ENCODE measurements at places on chromosomes 12 and 14. TPM values are rescaled to one million over a fixed set of nuclear protein-coding genes. Genes with fewer than 3 reads are reported as not detected.

DNA sequence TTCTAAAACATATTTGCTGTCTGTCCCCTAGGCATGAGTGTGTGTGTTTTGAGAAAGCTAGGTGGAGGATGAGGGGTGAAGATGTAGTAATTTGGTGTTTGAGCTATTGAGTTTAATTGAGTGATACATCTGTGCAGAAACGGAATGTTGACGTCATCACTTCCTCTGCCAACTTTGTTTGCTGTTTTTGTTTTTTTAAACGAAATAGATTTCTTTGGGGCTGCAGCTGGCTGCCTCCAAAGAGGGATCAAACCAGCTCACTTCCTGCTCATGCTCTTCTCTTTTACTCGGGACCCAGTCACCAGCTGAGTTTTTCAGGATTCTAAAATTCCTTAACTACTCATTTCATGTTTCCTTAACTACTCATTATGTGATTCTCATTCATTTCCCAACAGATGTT is 19.5 kb upstream of the CRACR2A start:
- peak; percentile 43 for DNase-seq

GRCh38 chr14:51277753-51278415 is 37.8 kb downstream of the TMX1 start:
- no peak for DNase-seq

Gene PLA2G1B
- 0.52 TPM for total RNA-seq

Gene RFX4
- not detected for total RNA-seq

DNA sequence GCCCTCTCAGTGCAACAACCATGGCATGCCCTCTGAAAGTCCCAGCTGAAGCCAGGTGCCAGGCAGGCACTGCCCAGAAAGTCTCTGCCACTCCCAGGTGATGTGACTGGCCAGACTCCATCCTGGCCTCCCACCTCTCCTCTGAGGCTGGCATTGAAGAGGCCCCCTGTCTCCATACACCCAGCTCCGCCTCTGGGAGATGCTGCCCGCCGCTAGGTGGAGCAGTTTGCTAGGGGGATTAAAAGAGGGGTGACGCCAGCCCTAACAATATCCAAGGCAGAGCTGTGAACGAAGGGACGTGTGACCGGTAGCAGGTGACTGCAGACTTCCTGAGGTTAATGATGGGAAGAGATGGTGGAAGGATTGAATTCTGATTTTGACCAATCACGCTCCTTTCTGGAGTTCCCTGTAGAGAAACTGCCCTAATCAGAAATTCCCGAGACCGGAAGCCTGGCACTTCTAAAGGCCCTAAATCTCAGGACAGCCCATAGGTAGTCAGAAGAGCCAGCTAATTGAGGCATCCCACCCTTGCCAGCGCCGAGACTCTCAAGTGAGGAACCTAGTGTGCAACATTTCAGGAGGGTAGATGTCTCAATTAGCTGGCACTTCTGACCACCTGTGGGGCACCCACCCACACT is 8.3 kb upstream of the PLEK2 start:
- DNase-seq: peak; percentile 51

GRCh38 chr14:52883658-52884057 is 67.2 kb downstream of the FERMT2 start:
- DNase-seq: no peak

DNA sequence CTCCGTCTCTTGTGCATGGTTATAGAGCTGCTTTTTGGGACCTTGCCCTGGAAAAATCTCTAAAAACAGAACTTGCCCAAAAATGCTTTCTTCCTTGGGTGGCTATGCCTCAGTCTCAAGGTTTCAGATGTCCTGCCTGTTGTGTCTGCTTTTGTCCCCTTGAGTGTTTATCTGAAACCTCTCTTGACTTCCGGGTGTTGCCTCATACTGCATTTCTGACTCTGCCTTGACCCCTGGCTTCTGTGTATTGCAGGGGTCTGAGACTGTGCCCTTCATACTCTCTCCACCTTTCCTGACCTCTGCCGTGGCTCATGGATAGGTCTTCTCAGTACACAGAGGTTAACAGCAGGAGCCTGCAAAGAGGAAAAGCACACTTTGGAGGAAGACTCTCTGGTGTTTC is 124.8 kb upstream of the NTF3 start:
- DNase-seq: no peak

Gene LALBA
- total RNA-seq: not detected

- no peak for DNase-seq
Measured at GRCh38 chr12:30019366-30020140, 235.8 kb upstream of the TMTC1 start.

Gene RFLNA
- not detected for total RNA-seq

DNA sequence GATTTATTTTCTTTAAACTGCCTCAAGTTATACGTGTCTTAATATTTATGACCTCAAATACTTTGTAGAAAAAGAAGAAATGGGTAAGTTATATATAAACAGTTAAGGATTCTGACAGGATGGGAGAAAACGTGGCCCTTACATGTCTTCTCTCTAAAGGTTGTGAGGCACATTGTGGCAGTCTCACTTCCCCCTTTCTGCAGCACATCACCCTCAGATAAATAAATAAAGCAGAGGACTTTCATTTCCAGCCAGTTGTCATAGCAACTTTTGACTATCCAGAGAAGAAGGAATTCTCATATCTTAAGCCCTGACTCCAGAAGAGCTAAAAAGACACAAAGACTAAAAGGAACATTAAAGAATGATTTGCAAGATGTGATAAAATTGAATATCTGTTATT is 28.8 kb upstream of the CEP83 start:
- DNase-seq: no peak

GRCh38 chr12:27506645-27507189 is 17.3 kb upstream of the PPFIBP1 start:
- no peak for DNase-seq

Gene NT5DC3
- total RNA-seq: 1.1 TPM

- DNase-seq: no peak
Measured at GRCh38 chr12:13340149-13340548, 143.6 kb downstream of the EMP1 start.

- no peak for DNase-seq
Measured at GRCh38 chr12:31368666-31369361, 42.9 kb upstream of the SINHCAF start.

DNA sequence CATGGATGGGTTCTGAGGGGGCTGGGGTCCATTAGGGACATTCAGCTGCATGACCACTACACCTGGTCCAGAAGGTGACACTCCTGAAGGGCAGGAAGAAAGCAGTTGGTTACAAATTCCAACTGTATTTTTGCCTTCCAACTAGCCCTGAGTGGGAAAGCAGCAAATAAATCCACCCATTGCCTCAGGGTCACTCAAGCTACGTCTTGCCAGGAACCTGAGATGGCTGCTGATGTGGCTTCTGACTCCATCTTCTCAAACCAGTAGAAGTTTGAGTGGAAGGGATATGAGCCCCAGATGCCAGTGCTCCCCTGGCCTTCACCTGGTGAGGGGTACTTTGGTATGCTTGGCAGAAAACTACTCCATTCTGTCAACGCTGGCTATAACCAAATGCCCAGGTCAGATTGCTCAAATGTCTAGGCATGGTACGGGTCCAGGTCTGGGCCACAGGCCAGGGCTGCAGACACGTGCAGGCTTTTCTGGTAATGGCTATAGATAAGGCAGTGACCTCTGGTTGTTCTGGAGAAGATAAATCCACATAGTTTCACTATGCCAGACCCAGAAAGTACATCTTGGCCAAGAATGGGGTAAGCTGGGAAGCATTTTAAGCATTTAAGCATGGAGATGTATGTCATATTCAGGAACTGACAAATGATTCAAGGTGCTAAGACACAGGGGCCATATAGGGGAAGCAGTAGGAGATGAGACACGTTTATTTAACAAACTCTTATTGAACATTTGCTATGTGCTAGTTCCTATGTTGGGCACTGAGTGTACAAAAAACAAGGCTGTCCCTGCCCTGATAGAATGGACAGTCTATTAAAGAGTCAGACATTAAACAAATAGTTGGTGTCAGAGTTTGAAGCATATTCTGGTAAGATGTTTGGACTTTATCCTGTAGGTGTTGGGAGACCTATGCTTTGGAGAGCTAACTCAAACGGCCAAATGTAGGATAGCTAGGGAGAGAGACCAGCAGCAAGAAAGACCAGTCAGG is 8.3 kb upstream of the STAC3 start:
- no peak for DNase-seq

DNA sequence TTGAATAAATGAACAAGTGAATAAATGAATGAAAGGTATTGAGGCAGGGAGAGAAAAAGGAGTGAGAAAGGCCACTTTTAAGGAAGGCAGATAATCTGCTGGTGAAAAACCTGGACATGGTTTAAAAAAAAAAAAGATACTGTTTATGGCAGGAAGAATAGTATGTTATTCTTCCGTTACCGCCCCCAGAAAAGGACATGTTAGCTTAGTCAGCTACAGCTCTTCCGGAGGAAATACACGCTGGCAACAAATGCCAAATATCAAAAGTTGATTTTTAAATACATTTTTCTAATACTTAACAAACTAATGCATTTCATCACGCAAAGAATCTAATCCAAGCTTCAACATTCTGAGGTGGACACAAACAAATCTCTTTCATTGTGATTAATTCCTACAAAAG is 43.2 kb downstream of the SLC5A8 start:
- DNase-seq: no peak

Gene MNAT1
- 34.0 TPM for total RNA-seq

DNA sequence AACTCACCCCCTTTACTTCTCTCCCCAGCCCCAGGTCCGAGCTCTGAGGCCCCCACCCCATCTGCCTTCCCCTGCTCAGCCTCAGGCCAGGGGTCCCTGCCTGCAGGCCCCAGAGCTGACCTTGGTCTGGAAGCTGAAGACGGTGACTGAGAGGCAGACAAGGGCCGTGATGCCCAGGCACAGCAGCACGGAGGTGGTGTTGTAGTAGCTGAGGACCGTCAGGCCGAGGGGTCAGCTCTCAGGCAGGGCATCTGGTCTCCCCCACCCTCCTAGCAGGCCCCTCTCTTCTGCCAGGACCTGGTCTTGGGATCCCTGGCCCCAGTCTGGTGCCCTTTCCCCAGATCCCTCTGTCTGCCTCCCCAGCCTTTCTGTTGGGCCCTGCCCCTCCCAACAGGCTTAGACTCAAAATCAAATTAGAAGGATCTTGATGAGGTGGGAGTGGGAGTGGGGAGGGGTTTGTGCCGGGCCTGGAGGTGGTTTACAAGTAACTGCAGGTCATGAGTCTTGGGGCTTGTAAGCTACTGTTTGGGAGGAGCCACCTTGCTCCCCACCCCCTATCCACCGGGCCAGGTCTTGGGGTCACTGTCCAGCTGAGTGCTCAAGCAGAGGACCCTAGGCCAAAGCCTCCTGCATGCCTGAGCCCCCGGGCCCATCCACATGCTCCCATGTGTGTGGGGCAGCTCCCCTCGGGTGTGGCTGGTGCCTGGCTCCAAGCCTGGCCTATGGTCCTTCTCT is 14.2 kb downstream of the FAIM2 start:
- no peak for DNase-seq

- no peak for DNase-seq
Measured at GRCh38 chr12:128326406-128326805, 59.4 kb downstream of the TMEM132C start.
